ENCODE measurements at places on chromosomes 1 and 21.
A peak's percentile ranks its signal among the peaks of the same experiment; 100 is the strongest.

DNA sequence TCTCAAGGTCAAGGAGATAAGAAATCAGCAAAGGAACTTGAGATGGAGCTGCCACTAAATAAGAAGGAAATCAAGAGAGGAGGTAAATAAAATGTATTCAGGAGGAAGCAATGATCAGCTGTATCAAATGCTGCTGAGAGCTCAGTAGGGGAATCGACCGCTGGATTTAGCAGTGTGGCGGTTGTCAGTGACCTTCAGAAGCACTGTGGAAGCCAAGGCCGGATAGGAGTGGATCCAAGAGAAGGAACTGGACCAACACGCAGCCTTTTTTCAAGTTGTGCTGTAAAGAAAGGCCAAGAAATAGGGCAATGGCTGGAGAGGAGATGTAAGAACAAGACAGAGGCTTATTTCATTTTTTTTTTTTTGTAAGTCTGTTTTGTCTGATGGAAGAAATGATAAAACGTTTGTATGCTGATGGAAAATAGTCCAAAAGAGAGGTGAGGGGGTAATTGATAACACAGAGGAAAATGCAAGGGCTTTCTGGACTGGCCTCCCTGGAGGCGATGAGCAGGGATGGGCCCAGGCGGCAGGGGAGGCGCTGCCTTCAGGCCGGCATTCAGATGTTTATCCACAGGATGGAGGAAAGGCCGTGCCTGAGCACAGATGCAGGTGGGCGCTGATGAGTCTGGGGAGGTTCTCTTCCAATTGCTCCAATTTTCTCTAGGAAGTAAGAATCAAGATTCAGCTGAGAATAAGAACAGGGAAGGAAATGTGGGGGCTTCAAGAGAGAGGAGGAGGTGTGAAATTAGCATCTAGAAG is 17.5 kb upstream of the FAM43B start:
- DNase-seq, result no peak

DNA sequence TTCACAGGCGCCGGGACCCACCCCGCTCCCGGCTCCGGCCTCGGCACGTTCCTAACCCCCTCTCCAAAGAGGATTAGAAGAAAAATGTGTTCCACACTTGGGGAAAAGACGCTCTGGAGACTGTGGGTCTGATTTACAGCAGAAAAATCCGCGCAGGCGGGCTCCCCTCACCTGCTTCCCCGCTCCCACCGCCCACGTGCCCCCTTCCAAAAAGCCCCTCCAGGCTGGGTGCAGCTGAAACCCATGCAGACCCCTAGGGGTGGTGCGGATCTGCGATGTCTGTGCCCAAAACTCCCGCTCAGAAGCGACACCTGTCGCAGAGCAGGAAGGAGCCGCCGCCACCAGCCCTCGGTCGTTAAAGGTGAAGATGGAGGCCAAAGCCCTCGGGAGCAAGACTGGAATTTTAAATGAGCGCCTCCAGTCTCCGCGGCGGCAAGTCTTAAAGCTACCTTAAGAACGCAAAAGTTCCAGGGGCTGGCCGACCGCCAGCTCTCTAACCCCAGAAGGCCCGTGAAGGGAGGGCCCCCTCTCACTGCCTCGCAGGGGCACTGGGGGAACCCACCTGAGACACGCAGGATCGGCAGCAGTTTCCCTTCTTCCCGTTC is 688 bp upstream of the CHD5 start:
- DNase-seq, result no peak

GRCh38 chr1:30001011-30001731 is 722.2 kb downstream of the MATN1 start:
- no peak for DNase-seq

DNA sequence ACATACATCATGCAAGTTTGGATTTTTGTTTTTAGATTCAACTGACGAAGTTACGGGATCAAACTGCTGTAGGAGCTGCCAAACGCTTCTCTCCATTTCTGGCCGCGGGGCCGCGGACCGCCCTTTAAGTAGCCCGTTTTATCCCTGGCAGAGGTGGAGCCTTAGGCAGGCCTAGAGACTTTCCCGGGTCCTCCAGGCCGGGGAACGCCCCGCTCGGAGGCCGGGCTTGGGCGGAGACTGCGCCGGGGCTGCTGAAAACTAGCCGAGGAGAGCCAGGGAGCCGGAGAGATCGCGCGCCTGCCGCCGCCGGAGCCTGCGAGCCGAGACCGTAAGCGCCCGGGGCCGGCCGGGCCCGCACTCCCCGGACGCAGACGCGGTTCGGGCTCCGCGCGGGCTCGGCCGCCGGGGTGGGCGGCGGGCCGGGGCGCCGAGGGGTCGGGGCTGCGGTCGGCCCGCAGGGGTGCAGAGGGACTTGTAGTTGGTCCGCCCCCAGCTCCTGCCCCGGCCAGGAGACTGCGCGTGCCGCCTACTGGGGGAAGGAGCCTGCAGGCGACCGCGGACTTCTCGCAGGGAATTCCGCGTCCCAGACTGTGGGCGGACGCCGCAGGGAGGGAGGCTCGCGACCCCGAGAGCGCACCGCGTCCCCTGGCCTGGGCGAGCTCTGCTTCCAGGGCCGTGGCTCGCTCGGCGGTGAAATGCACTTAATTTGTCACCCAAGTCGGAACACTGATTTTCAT is at the start of gene EPHX1:
Gene EPHX1 (plus strand): TSS at position 283 of the 737 bp plus-strand sequence. CDS start 18,606 bp downstream, outside the sequence.
- peak; percentile 32 for DNase-seq

- no peak for DNase-seq
Observed at GRCh38 chr1:177384461-177384860, 213.7 kb downstream of the BRINP2 start.

- no peak for DNase-seq
Observed at GRCh38 chr1:67110352-67110751, 24.4 kb downstream of the C1orf141 start.

GRCh38 chr1:199799116-199799515 is 228.4 kb upstream of the NR5A2 start:
- no peak for DNase-seq

GRCh38 chr1:214326406-214326805 is 45.4 kb downstream of the SMYD2 start:
- DNase-seq, result no peak

- DNase-seq, result no peak
Observed at GRCh38 chr1:81254560-81254959, 546.2 kb upstream of the ADGRL2 start.

- no peak for DNase-seq
Observed at GRCh38 chr21:32350211-32350980, 42.4 kb downstream of the URB1 start.

DNA sequence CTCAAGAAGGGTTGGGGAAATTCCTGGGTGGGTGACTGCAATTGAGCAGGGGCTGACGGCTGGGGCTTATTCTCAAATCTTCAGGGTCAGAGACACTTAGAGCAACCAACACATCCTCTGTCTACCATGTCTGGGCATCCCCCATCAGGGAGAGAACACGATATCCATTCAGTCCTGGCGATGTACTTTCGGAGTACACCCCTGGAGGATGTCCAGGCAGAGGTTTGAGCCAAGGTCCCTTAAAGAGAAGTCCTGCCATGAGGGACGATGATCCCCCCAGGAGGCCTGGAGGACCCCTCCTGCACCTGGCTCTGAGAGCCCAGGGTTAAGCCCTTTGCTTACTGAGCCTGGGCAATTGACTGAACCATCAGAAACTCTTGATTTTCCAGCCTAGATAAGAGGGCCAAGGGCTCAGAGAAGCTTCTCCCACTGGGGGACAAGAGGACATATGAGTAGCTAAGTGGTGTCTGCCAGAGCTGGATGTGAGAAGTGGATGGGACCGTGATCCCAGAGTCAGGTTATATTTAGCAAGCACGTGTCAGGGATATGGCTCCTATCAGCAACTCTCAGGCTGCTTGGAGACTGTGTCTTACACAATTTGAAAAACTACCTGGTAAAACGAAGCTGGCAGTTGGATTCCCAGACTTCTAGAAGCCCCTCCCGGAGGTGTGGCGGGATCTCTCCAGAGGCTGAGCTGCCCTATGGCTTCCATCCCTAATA is 253.3 kb upstream of the VAMP3 start:
- no peak for DNase-seq

DNA sequence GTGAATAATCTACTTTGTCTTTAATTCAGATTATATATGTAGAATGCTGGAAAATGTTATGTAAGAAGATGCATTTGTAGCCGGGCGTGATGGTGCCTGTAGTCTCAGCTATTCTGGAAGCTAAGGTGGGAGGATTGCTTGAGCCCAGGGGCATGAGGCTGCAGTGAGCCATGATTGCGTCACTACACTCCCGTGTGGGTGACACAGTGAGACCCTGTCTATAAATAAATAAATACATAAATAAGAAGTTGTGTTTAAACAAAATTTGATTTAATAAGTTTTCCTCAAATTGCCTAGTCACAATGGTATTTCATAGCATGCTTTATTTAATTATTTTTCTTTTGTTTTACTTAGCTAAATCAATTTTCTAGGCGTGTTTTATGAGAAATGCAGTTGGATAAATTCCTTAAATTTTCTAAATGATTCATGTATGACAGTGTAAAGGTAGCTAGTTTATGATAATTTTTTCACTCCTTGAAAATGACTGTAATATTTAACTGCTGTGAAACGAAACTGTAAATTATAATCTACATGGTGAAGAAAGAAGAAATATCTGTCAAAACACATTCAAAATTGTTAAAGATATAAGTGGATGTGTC is 232.6 kb downstream of the SRGAP2C start:
- DNase-seq, result no peak

- no peak for DNase-seq
Observed at GRCh38 chr1:163870666-163871065, 548.9 kb downstream of the NUF2 start.

DNA sequence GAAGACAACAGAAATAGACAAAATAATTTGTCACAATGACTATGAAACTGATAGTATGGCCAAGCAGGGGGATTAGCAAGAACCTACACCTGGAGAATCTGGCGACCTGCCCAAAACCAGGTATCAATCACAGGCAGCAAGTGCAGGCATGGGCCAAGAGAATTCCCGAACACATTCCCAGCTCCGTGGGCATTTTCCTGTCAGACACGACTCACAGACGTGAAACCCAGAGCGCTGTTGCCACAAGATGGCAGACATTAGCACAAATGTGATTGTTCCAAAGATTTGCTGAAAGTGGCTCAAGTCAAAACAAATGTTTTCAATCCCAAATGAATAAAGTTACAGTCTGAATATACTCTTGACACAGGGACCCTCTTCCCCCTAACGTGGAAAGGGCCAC is 36.8 kb downstream of the HLCS start:
- no peak for DNase-seq

DNA sequence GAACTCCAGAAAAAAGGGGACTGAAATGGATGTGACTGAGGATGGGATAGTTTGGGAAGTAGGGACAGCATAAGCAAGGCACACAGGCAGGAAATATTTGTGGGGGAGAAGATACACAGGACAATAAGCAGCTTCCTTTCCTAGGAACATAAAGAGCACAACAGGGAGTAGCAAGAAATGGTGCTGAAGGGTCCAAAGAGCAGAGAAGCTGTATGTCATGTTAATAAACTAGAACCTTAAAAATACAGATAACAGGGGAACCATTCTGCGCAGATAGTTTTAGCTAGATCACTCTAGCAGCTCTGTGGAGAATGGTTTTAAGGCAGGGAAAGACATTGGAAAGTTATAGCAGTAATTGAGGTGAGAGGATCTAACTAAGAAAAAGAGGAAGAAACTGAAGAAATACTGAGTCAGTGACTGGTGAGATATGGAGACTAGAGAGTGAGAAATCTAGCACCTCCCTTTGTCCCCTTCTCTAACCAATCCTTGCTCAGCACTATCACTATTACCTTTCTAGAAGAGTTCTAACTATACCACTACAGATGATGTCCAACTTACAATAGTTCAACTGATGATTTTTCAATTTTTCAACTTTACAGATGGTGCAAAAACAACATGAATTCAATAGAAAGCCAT is 95.0 kb downstream of the CDC42BPA start:
- no peak for DNase-seq

DNA sequence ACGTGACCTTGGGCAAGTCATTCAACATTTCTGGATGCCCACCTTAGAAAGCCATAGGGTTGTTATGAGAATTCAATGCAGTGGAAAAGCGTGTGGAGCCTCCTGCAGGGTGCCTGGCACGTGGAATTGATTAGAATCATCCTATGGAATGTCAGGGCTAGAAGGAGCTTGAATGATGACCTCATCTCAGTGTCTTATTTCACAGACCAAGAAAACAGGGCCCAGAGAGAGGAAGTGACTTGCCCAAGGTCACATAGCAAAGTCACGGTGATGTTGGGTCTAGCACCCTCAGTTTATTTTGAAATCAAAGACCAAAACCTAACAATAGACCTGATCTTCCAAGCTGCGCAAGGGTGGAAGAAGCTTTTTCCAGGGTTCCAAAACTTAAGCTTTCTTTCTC is 6.0 kb downstream of the TRABD2B start:
- DNase-seq, result no peak

DNA sequence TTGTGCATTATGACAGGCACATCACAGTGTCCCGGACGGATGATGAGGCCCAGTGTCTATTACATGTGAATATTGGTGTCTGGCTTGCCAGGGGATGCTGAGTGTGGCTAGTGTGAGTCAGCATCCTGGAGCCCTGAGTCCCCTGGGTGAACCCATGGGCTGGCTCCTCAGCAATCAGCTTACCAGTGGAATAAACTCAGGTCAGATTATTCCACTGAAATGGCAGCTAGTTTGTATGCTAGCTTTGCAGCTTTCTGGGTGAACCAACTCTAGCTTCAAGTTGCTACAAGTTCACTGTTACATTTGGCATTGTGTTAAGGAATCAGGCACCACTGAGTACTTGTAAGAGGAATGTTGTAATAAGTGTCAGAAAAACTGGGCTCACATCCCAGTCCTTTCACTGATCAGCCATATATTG is 23.9 kb upstream of the RPTN start:
- no peak for DNase-seq

DNA sequence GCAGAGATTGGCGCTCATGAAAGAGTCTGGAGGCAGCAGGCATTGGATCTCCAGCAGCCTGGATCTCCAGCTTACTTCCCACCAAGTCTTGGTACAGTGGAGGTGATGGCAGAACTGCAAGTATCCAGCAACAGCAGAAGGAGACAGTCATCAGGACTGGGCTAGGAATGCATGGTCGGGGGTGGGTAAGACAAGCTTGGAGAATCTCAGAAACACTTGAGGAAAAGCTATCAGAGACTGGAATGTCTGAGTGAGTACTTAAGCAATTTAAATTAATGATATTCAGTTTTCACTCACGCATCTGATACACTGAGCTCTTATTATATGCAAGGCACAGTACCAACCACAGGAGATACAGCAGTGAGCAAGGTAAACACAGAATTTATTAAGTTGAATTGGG is 9.8 kb downstream of the TMEM35B start:
- no peak for DNase-seq

DNA sequence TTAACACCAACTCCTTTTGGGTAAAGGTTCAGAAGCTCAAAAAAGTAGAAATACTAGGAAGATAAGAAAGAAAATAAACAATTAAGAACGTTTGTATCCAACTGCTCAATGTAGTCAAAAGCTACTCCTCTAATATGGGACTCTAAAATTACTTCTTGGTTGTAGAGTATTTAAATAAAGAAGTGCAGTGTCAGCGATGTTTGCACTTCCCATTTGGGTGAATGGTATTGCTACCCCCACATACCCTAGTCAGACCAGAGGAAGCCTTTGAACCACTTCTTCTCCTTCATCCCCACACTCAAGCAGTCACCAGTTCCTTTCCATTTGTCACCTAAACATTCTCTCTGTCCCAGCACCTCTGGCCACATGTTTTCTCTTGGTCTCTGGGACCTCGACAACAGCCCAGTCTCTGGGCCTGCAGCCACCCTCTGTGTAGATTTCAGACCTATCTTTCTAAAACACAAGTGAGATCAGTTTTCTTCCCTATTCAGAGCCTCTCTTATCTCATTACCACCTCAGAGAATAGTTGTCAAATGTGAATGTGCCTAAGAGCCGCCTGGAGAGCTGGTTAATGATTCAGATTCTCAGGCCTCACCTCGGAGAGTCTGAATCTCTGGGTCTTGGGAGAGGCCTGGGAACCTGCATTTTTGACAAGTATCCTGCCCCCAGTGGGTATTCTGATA is 109.8 kb downstream of the OMA1 start:
- DNase-seq, result no peak

- no peak for DNase-seq
Observed at GRCh38 chr1:87632232-87632631, 303.6 kb downstream of the LMO4 start.
